ENCODE measurements at places on chromosomes 5 and 9.

DNA sequence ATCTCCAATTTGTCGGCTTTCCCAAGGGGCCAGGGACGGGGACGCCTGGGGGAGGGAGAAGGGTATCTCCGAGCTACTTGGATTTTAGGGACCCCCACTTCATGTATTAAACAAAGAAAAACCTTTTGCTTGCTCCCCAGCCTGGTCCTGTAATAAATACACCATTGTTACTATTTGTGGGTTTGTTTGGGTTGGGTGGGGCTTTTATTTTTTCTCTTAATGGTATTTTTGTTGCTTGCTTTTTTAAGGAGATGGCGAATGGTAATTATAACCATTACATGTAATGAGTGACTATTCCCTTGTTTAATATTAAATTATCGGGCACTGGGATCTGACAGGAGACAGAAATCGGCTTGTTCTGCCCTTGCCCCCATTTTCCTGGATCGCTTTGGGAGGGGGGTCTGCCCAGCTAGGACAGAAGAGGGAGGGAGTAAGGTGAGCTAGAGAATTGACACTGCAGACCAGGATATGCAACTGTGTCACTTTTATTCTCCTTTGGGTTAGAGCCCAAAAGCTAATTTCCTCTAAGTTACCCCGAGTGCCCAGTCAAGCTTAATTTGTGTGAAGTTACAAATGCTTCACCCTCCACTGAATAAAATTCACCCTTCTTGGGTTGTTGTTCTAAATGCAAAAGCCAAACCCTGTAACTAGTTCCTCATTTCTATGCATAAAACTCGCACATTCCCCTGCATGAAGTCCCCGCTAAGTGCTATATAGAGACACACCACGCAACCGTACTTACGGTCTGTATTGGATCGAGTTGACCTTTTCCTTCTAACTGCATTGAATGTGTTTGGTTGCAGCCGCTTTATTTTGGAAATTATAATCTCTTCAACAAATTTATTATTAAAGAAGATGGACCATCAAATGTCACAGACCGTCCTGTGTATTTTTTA lies 1.6 kb upstream of the ZNF608 start:
- DNase-seq, result peak; percentile 64

DNA sequence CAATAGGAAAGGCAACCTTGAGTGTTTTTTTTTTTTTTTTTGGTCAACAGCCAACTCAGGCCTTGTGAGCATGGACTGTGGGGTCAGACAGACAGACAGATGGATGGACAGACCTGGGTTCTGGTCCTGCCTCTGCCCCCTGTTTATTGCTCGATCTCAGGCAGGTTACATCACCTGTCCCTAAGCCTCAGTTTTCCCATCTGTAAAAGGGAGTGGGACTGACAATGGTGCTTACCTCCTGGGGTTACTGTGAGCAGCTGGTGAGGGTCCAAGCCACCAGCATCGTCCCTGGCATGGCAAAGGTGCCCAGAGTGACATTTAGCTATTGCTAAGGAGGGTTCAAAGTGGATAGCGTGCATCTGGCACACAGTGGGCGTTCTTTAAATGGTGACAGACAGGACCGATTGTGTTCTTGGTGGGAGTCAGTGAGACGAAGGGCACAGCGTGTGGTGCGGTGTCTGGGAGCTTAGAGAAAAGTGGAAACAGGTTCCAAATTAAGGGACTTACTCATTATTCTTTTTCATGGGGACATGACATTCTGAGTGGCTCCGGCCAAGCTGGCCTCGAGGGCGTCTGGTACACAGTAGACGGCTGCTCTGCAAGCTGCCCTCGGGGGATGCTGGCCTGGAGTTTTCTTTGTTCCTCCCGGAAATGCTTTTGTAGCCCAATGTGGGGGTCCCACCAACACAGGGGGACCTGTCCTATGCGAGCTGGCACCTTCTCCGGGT lies 72.1 kb downstream of the COL27A1 start:
- no peak for DNase-seq

DNA sequence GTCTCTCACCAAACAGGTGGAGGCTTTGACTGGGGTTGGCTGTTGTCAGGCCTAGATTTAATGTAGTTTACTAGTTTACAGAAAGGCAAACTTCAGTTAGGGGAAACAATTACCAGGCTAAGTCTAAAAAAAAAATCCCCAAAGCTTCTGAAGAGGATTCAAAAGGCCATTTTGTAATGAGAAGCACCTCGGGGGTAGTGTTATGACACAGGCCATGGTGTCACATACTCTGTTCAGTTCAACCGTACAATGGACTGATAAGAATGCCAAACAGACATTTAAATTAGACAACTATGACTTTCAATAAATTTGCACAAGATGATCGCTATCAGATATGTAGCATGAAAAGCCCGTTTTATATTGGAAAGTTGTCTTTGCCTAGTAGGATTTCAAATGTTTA lies 120.1 kb upstream of the PCA3 start:
- no peak for DNase-seq

GRCh38 chr5:168339109-168339771 lies 47.8 kb downstream of the WWC1 start:
- peak; percentile 20 for DNase-seq

DNA sequence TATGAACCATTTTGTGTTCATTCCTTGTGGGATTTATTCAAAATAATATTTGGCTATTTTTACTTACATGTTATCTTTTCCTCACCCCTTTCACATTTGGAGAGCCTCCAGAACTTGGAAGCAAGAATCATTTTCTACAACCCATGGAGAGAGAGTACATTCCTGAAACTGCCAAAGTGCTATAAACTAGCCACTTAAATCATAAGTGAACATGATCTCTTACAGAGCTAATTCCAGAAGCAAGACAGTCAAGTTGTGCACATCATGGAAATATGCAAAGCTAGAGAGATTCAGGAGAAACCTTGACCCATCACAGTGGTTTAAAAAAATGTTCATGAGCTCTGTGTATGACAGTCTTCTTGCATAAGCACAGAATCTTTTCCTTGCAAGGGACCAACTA lies 883.6 kb upstream of the C9orf72 start:
- DNase-seq, result no peak

- DNase-seq, result no peak
These were observed 192.9 kb downstream of the NR3C1 start for GRCh38 chr5:143210576-143210975.

DNA sequence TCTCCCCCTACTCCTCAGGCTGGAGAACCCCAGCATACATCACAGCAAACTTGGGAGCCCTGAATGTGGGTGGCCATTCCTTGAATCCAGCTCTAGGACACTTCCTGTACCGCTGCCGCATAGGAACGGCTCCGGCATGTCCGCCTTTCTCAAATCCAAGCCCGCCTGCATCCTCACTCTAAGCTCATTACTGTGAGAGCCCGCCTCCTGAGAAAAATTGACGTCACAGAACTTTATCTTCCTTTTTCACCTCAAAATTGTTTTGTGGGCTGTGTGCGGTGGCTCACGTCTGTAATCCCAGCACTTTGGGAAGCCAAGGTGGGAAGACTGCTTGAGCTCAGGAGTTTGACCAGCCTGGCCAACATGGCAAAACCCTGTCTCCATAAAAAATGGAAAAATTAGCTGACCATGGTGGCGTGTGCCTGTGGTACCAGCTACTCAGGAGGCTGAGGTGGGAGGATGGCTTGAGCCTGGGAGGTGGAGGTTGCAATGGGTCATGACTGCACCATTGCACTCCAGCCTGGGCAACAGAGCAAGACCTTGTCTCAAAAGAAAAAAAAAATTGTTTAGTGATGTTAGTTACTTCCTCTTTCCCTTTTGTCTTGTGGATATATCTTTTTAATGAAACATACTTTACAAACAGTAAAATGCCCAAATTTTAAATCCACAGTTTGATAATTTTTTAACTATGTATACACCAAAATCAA lies 22.8 kb downstream of the RNF44 start:
- peak; percentile 40 for DNase-seq

DNA sequence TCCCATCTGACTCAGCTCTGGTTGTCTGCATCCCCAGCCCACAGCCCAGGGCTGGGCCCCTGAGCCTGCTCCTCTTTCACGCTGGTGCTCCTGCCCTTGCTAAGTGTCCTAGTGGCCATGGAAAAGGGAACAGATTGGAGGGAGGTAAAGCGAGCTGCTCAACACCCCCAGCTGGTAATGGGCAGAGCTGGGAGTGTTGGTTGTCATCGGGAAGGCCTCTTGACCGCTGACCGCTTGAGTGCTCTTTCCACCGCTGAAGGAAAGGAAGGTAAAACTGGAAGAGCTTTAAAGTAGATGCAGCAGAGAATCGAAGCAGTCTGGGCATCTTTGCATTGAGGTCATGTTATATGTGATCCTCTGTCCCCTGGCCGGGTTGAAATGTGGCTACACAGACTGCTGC lies 60.2 kb downstream of the CRB2 start:
- DNase-seq, result no peak

- DNase-seq, result peak; percentile 62
These were observed 58.3 kb downstream of the GPR107 start for GRCh38 chr9:130111786-130112537.

DNA sequence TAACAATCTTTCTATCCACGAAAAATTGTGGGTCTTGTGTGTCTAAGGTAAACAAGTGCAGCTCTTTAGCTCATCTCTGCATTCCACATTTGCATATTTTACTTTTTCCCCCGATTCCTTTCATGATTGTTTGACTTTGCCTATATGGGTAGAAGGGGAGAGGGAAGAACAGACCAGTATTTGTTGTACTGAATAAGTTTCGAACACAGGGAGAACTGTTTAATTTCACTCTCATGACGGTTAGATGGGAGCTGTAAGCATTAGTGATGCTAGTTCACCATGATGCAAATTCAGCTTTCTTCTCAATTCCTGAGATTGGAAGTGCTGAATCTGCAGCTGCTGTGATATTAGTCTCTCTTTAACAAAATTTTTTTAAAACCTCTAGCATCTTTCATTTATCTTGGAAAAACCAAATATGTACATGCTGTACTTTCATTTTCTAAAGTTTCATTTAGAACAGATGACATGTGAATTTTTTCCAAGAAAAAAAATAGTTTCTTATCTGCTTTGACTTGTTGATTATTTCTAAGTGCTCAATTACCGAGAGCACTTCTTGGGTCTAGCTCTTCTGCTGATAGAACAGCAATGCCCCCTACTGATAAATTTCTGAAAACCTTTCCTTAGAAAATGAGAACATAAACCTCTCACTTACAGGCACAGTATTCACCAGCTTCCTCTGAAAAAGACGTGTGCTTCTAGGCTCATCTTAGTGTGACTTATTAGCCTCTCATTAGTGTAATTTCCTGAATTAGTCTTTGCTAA lies 149.5 kb downstream of the BAAT start:
- peak; percentile 74 for DNase-seq

GRCh38 chr9:68755051-68755450 lies 50.0 kb downstream of the PIP5K1B start:
- DNase-seq, result no peak

- no peak for DNase-seq
These were observed 6.0 kb downstream of the PUM3 start for GRCh38 chr9:2837915-2838314.

GRCh38 chr5:2201011-2201410 lies 318.3 kb upstream of the IRX4 start:
- DNase-seq, result no peak

GRCh38 chr5:179378441-179379271 lies 33.4 kb upstream of the ADAMTS2 start:
- no peak for DNase-seq

DNA sequence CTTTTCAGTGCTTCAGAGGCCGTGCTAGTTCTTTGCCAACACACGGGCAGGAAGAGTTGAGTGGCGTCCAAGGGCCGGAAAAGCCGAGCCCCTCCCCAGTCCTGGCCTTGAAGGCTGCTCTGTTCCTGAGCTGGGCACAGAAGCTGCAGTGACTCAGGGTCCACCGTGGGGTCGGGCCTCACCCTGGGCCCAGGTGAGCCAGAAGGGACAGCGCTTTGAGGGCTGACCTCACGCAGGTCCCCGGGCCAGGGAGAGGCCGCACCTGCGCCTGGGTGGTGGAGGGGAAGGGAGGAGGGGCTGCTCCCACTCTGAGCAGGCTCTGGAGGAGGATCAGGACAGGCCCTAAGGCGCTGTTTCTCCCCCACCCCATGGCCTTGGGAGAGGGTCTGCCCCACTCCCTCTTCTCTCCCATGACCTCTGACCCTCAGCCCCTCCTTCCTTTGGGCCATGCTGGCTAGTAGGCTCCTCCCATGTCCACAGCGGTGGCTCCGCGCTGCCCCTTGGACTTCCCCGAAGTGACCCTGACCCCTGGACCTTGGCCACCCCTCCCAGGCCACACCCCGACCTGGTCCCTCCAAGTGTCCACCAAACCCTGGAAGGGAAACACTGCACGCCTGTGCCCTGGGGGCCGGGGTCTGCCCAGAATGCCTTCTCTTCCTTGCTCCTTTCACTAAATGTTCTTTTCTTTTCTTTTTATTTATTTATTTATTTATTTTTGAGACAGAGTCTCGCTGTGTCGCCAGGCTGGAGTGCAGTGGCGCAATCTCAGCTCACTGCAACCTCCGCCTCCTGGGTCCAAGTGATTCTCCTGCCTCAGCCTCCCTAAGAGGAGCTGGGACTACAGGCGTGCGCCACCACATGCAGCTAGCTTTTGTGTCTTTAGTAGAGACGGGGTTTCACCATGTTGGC lies 19.7 kb upstream of the SLC6A19 start:
- no peak for DNase-seq

DNA sequence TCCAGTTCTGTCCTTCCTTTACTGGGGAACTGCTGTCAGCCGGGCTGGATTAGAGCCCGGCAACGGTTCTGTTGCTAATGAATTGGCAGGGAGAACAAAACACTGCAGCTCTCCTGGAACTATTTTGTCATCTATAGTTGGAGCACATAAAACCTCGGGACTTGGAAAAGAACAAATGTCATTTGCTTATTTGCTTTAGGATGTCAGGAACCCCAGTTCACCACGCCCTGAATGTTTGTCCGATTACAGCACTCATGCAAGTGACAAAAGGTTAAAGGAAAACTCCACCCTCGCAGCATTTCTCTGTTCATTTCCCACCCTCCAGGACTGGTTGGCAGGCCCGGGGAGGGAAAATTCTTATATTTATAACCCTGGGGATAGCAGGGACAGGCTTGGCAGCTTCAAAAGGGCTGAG lies 66.4 kb upstream of the PLPP1 start:
- no peak for DNase-seq

DNA sequence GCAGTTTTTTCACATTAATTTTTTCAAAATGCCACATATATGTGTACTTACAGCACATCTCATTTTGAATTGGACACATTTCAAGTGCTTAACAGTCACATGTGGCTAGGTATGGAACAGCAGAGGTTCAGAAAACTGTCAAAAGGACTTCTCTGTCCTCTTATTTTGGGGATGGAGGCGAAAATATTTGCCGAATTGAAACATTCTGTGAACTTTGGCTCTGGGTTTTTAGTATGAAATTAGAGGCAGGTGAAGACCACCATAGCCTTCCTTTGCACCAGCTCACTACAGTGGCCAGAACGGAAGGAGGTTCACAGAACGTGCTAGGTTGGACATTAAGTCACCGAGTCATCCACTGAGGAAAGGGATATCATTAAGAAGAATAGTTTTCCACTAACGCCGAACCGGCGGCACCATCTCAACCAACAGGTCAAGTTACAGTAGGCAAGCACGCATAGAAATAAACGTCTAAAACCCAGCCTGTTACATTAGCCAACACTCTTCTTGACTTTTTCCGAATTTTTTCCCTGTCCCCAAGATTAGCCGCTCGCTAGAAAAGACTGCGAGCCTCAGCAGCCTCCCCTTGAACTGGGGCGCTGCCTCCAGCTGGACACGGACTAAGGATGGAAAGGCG lies 1.8 kb upstream of the TLE4 start:
- DNase-seq, result no peak

Measured in NCI-H82 (cell line).